ENCODE measurements at places on chromosomes 7 and 10. TPM values are rescaled to one million over a fixed set of nuclear protein-coding genes. Genes with fewer than 3 reads are reported as not detected.

The AGMO gene
- not detected for total RNA-seq

The PFKP gene
- total RNA-seq: 104 TPM

The CH25H gene
- 3.2 TPM for total RNA-seq

The VAX1 gene
- not detected for total RNA-seq

The AKR1C2 gene
- total RNA-seq: 0.49 TPM

The ELFN1 gene
- not detected for total RNA-seq

The ERVW-1 gene
- total RNA-seq: 0.02 TPM

The AKR1D1 gene
- not detected for total RNA-seq

The RGR gene
- not detected for total RNA-seq

The NUTM2B gene
- total RNA-seq: 0.32 TPM

The EPHB6 gene
- 0.02 TPM for total RNA-seq

The LIPF gene
- total RNA-seq: not detected

The H2BK1 gene
- total RNA-seq: not detected

The RNF32 gene
- total RNA-seq: 0.47 TPM

The ACTR3C gene
- total RNA-seq: 0.07 TPM

The ABCB4 gene
- 4.6 TPM for total RNA-seq

The EIF3B gene
- 160 TPM for total RNA-seq

The SPDYE11 gene
- total RNA-seq: not detected

The EPHB4 gene
- 36.8 TPM for total RNA-seq

The KLLN gene
- 0.69 TPM for total RNA-seq

The POLR2J3 gene
- 7.9 TPM for total RNA-seq

The C10orf53 gene
- total RNA-seq: not detected

The OR2F2 gene
- total RNA-seq: not detected

The GATA3 gene
- total RNA-seq: 2.3 TPM

The ARMH3 gene
- total RNA-seq: 13.0 TPM

The SUFU gene
- 4.6 TPM for total RNA-seq

The PARD3 gene
- 17.0 TPM for total RNA-seq

The STEAP4 gene
- 0.02 TPM for total RNA-seq

The SSC4D gene
- 0.44 TPM for total RNA-seq

The CPA2 gene
- total RNA-seq: 0.17 TPM

The TMEM229A gene
- total RNA-seq: not detected

The C7orf33 gene
- not detected for total RNA-seq

The OR2A5 gene
- total RNA-seq: not detected

The CD36 gene
- 9.4 TPM for total RNA-seq

The STEAP1 gene
- total RNA-seq: 30.8 TPM

The WNT8B gene
- not detected for total RNA-seq

The ACTL6B gene
- total RNA-seq: not detected

The EVX1 gene
- total RNA-seq: not detected
